Naive thymus-derived CD8-positive, alpha-beta T cell (primary cell): ENCODE measurements at places on chromosomes 4 and X. TPM values are rescaled to one million over a fixed set of nuclear protein-coding genes. Genes with fewer than 3 reads are reported as not detected.

DNA sequence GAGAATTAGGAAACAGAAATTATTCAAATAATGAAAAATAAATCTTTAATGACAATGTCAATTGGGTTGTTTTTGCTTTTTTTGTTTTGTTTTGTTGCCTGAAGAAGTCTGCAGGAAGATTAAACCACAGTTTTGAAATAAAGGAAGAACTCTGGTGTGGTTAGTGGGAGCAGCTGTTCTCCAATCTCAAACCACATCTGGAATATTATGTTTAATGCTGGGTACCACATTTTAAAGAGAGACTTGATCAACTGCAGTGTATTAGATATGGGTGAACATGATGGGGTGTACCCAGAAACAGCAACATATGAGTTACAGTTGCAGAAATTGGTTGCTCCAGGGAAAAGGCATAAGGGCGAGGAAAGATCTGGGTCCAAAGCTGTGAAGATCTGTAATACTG lies 171.2 kb upstream of the RPL34 start:
- peaks cover 14% of the 10 kb centered on the region for H3K4me1 ChIP-seq
- H3K4me3 ChIP-seq: no peak overlapping the region
- H3K27me3 ChIP-seq: no peaks in the 10 kb centered on the region
- no peaks in the 10 kb centered on the region for H3K36me3 ChIP-seq
- no peak for DNase-seq

DNA sequence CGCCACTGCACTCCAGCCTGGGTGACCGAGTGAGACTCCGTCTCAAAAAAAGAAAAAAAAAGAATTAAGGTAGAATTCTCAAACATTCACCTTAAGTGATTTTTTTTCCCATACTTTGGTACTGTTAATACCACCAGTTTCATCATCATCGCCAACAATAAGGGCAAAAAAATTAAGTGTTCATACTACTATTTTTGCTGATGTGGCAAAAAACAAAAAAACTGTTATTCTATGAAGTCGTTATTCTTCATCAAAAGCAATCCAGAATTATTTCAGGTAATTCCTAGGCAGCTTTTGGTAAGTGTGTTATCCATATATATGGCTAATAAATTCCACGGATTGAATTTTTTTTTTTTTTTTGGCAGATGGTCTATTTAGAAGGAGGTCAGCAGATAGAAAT lies 85.7 kb downstream of the KCNIP4 start:
- H3K27me3 ChIP-seq: peaks cover 9% of the 10 kb centered on the region
- DNase-seq: no peak
- H3K4me1 ChIP-seq: no peaks in the 10 kb centered on the region
- no peak overlapping the region for H3K4me3 ChIP-seq

The CACNA1F gene
- total RNA-seq: 3.8 TPM

The FMR1NB gene
- total RNA-seq: not detected

The ETDB gene
- total RNA-seq: not detected

- H3K36me3 ChIP-seq: no peaks in the 10 kb centered on the region
- no peak overlapping the region for H3K4me3 ChIP-seq
- no peaks in the 10 kb centered on the region for H3K27me3 ChIP-seq
- DNase-seq: no peak
- no peaks in the 10 kb centered on the region for H3K4me1 ChIP-seq
- no peak overlapping the region for H3K27ac ChIP-seq
Observed at GRCh38 chr4:151641167-151641566, 119.6 kb downstream of the GATB start.

The HSFX2 gene
- total RNA-seq: 1.2 TPM

DNA sequence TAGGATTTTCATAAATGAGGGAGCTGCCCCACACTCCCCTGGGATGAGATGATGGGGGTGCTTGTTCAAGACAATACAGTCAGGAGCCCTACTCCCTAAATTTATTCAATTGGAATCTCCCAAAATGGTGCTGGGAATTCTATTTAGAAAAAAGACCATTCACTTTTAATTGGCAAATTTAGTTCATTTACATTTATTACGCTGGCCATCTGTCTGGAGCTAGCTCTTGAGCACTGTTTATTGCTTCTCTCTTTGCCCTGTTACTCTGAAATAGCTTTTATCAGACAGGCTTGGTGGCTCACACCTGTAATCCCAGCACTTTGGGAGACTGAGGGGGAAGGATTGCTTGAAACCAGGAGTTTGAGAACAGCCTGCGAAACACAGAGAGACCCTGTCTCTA lies 2.0 kb upstream of the ARSD start:
- H3K4me3 ChIP-seq: no peak overlapping the region
- H3K27ac ChIP-seq: no peak overlapping the region
- no peak for DNase-seq
- peaks cover 4% of the 10 kb centered on the region for H3K4me1 ChIP-seq
- H3K27me3 ChIP-seq: peaks cover 9% of the 10 kb centered on the region

The DRD5 gene
- total RNA-seq: not detected

The MAGEB17 gene
- total RNA-seq: not detected

DNA sequence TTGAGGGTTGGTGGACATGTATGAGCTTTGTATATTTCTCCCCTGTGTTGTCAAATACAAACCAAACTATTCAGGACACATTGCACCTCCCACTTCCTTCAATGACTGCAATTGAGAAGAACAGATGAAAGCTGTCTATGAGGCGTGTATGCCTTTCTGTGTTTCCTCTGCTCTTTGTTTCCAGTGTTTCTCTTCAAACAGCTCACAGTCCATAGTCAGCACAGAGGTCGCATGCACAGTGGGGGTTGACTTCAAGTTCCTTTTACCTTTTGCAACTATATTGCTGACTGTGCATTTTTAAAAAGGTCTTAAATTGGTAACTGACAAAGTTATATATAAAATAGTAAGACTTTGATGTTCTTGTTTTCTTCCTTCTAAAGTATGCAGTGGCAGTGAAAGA lies 957.8 kb downstream of the C4orf33 start:
- H3K4me3 ChIP-seq: no peak overlapping the region
- DNase-seq: no peak
- H3K36me3 ChIP-seq: peaks cover 6% of the 10 kb centered on the region
- H3K27me3 ChIP-seq: peaks cover 3% of the 10 kb centered on the region

The SOD3 gene
- not detected for total RNA-seq

GRCh38 chr4:20623939-20624338 lies 76.3 kb upstream of the PACRGL start:
- peaks cover 1% of the 10 kb centered on the region for H3K27me3 ChIP-seq
- no peak for DNase-seq
- H3K4me3 ChIP-seq: no peak overlapping the region
- H3K27ac ChIP-seq: no peak overlapping the region
- H3K36me3 ChIP-seq: no peaks in the 10 kb centered on the region

- DNase-seq: no peak
- peaks cover 1% of the 10 kb centered on the region for H3K27me3 ChIP-seq
- no peaks in the 10 kb centered on the region for H3K4me1 ChIP-seq
- H3K4me3 ChIP-seq: no peak overlapping the region
- H3K36me3 ChIP-seq: no peaks in the 10 kb centered on the region
Observed at GRCh38 chrX:72662020-72662747, 51.9 kb downstream of the PHKA1 start.

The CFP gene
- total RNA-seq: 19.5 TPM

The CLCN5 gene
- 1.5 TPM for total RNA-seq

GRCh38 chr4:37383579-37384229 lies 139.2 kb downstream of the NWD2 start:
- no peaks in the 10 kb centered on the region for H3K36me3 ChIP-seq
- no peak overlapping the region for H3K27ac ChIP-seq
- no peak overlapping the region for H3K4me3 ChIP-seq
- peaks cover 8% of the 10 kb centered on the region for H3K27me3 ChIP-seq
- no peak for DNase-seq
- no peaks in the 10 kb centered on the region for H3K4me1 ChIP-seq

The GPRIN3 gene
- total RNA-seq: 6.5 TPM
